ENCODE measurements at places on chromosomes 6 and 20.

DNA sequence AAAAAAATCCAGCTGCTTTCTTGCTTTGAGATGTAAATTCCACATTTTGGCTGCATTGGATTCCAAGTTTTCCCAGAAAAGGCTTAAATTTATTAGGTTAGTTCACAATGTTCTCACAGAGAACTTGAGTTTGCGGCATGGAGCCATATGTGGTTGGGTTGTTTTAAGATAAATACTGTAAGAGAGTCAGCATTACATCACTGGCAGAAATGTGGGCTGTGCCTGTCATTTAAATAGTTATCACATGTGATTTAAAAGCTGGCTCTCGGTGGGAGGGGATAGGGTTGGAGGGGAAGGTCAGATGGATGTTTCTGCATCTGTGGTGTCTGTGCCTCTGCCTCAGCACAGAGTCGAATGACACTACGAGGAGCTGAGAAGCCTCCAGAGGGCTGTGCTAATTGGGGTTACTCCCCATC is 73.8 kb upstream of the SCP2D1 start:
- no peak for DNase-seq

DNA sequence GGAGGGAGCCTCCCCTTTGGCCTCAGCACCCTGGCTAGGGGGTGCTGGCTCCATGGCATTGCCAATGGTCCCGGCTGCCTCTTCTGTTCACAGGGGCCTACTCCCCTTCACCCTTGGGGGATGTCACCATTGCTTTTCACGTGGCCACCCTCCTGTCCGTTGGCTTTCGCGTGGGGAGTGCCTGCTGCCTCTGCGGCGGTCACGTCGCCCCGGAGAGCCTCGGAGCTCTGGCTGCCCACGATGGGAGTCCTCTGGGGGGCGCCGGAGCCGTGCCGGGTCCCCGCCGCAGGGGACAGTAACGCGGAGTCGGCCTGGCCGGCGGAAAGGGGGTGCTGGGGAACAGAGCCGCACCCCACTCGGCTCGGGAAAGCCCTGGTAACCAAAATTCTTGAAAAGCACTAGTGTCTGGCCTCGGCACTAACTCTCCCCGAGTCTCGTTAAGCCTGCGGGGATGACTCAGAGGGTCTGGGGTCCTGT is 661 bp upstream of the HEBP2 start:
- peak; percentile 49 for DNase-seq

DNA sequence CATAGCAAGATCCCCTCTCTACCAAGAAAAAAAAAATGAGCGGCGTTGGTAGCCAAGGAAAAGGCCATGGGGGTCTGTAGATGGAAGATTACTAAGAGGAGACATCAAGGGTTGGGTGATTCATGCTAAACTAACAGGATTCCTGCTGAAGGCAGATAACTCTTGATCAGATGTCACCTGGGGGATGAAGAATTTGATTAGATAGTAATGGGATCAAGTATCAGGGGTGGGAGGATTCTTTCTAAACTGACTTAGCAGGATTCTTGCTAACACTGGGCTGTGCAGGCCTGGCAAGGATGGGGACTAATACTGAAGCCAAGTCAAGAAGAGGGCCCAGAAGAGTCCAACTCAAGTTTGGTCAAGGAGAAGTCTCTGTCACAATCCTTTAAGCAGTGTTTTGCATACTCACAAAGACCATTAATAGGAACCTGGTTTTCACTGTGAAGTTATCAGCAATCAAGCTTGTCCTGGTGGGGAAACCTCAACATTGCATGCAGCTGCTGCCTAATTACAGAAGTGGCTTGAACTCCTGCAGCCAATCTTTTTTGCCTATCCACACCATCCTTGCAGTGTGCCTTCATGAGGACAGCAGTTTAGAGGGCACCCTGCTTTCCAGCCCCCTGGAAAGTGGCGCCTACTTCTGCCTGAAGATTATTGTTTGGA is 61.3 kb downstream of the ANKRD6 start:
- DNase-seq, result no peak

GRCh38 chr6:7691675-7692452 is 34.0 kb upstream of the BMP6 start:
- DNase-seq, result peak; percentile 12

DNA sequence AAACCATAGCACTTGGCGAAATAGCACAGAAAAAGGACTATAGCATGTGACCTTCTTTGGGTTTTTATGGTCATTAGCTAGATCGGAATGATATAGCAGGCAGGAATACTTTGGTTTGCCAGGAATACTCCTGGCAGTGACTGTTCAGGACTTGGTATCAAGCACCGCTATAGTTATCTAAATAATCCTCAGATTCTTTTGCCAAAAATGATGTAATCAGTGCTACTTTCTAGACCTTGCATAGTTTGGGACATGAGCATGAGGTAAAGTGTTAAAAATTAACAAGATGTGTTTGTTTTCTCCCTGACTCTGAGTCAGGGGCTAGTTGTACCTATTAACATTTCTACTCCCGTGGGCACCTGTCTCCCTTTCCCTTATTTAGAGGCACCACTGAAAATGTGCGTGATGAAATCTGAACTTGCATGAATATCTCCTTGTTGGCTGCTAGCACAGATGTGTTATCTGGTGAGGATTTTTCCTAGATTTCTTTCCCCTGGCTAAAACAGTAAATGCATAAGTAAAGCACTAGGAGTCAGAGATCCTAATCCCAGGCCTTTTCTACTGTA is 511.0 kb downstream of the CDKAL1 start:
- no peak for DNase-seq

Measured in activated CD4-positive, alpha-beta memory T cell treated with anti-CD3 and anti-CD28 coated beads for 36 hours (primary cell).